Immature natural killer cell (primary cell): ENCODE measurements at places on chromosomes 12 and 14. TPM values are rescaled to one million over a fixed set of nuclear protein-coding genes. Genes with fewer than 3 reads are reported as not detected.

DNA sequence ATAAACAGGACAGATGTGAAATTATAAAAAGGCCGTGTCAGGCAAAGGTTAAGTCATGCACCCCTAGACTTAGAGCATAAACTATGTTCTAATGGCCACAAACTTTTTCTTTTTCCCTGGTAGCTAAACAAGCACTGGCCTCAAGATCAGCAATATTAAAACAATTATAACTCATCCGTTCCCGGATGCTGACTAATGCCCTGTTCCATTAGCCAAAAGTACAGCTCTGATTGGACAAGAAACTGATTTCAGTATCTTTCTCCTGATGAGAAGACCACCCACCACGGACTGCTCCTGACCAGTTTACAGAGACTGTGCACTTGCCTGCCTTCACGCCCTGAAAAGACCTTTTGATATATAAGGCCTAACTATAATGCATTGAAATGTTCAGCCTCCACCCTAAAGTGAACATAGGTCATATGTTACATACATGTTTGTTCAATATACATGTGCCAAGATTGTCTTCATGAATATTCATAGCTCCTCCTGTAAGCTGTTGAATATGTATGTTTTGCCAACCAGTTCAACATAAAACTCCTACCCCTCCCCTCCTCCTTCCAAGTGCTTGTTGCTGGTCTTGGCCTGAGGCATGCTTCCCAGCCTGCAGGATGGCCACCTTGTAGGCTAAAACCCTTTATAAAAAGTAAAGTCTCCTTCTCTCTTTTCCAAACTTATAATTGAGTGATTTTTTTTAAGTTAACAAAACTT, 162.0 kb downstream of the IPO8 start:
- no peaks in the 10 kb centered on the region for H3K36me3 ChIP-seq
- no peaks in the 10 kb centered on the region for H3K4me1 ChIP-seq

DNA sequence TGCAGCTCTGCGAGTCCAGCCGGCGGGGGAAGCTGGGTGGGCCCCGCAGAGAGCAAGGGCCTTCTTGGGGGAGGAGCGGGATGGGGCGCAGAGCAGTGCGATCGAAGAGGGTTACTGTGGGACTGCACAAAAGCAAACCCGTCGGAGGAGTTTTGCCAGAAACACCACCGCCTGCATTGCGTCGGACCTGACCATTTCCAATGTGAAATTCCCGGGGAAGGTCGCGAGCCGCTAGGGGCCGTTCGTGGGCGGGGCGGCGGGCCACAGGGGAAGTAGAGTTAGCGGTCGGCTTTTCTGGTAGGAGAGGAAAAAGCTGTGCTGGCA, 333 bp upstream of the KCNA1 start:
- H3K27me3 ChIP-seq, result peaks cover 13% of the 10 kb centered on the region
- DNase-seq, result no peak
- peaks cover 7% of the 10 kb centered on the region for H3K36me3 ChIP-seq
- no peak overlapping the region for H3K27ac ChIP-seq

DNA sequence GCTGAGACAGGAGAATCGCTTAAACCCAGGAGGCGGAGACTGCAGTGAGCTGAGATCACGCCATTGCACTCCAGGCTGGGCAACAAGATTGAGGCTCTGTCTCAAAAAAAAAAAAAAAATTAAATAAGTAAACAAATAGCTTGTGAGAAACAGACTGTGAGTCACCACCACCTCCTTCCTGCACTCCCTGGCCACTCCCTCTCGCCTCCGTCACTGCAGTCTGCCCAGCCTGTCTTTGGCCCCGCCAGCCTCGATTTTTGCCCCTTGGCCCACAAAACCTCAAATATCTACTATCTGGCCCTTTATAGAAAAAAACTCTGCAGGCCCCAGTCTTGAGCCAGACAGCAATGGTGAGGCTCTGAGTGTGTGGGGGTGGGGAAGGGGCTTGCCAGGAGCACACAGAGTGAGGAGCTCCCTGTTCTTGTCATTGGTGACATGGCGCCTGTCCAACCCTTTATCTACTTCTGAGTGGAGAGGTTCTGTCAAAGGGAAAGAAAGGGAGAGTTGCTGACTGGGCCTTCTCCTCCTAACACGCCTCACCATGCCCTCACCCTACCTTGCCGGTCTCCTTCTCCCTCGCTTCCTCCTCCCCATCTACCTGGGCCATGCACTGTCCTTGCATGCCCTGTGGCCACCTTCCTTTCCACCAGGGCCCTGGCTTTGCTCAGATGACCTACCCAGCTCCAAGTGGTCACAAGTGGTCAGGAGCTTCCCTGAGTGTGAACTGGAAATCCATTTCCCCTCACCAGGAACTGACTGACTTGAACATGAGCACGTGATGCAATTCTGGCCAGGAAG, 22.1 kb downstream of the LGMN start:
- H3K27ac ChIP-seq, result peak overlapping the region; percentile 86
- H3K4me1 ChIP-seq, result peaks cover 15% of the 10 kb centered on the region
- no peaks in the 10 kb centered on the region for H3K36me3 ChIP-seq
- peak; percentile 76 for DNase-seq
- peaks cover 11% of the 10 kb centered on the region for H3K27me3 ChIP-seq

DNA sequence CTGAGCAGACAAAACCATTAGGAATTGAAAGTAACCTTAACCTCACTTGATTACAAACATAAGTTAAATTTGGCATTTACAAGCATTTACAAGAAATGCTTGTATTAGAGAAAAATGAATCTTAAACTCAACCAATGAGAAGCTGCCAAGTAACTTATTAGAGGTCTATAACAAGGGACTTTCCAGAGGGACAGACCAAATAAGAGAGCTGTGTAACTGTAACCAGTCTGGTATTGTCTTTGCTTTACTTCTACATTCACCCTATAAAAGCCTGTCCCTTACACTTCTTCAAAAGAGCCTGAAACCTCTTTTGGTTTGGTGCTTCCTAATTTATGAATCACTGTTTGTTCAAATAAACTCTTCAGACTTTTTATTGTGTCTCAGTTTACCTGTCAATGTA, 450.0 kb upstream of the FAR2 start:
- no peak overlapping the region for H3K4me3 ChIP-seq
- DNase-seq, result no peak
- H3K4me1 ChIP-seq, result no peaks in the 10 kb centered on the region
- H3K27ac ChIP-seq, result no peak overlapping the region
- H3K36me3 ChIP-seq, result no peaks in the 10 kb centered on the region

DNA sequence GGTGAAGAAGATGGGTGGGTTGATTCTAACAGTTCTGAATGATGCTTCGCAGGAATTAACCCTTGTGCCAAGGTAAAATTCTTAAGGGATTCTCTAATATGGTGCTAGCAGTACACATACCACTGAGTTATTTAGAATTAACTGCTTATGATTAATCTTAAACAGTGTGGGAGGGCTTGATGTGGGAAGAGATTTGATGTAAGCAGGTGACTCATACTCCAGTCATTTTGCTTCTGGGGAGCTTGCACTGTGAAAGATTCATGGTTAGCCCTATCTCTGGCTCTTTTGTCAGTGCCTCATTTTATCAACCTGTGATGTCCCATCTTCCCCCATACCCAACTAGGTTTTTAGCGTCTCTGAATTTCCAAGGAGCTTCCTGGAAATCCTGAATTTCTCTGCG, 83.8 kb downstream of the NRXN3 start:
- H3K4me1 ChIP-seq, result peaks cover 13% of the 10 kb centered on the region
- peaks cover 12% of the 10 kb centered on the region for H3K27me3 ChIP-seq
- no peak for DNase-seq
- H3K36me3 ChIP-seq, result no peaks in the 10 kb centered on the region

- H3K27me3 ChIP-seq, result peaks cover 4% of the 10 kb centered on the region
- H3K27ac ChIP-seq, result no peak overlapping the region
- H3K4me1 ChIP-seq, result no peaks in the 10 kb centered on the region
- H3K4me3 ChIP-seq, result no peak overlapping the region
- H3K36me3 ChIP-seq, result no peaks in the 10 kb centered on the region
- DNase-seq, result no peak
Measured at GRCh38 chr12:130972586-130972950, 18.9 kb downstream of the ADGRD1 start.

- no peaks in the 10 kb centered on the region for H3K36me3 ChIP-seq
- H3K4me1 ChIP-seq, result no peaks in the 10 kb centered on the region
- H3K27ac ChIP-seq, result no peak overlapping the region
- no peak overlapping the region for H3K4me3 ChIP-seq
- H3K27me3 ChIP-seq, result no peaks in the 10 kb centered on the region
Measured at GRCh38 chr12:26847431-26847830, 14.4 kb upstream of the ITPR2 start.

- DNase-seq, result no peak
- H3K27ac ChIP-seq, result no peak overlapping the region
- peaks cover 7% of the 10 kb centered on the region for H3K27me3 ChIP-seq
- H3K36me3 ChIP-seq, result no peaks in the 10 kb centered on the region
- H3K4me3 ChIP-seq, result no peak overlapping the region
- H3K4me1 ChIP-seq, result no peaks in the 10 kb centered on the region
Measured at GRCh38 chr12:5718073-5718472, 227.0 kb downstream of the ANO2 start.

- no peaks in the 10 kb centered on the region for H3K4me1 ChIP-seq
Measured at GRCh38 chr12:103827911-103828391, 13.1 kb downstream of the NT5DC3 start.

DNA sequence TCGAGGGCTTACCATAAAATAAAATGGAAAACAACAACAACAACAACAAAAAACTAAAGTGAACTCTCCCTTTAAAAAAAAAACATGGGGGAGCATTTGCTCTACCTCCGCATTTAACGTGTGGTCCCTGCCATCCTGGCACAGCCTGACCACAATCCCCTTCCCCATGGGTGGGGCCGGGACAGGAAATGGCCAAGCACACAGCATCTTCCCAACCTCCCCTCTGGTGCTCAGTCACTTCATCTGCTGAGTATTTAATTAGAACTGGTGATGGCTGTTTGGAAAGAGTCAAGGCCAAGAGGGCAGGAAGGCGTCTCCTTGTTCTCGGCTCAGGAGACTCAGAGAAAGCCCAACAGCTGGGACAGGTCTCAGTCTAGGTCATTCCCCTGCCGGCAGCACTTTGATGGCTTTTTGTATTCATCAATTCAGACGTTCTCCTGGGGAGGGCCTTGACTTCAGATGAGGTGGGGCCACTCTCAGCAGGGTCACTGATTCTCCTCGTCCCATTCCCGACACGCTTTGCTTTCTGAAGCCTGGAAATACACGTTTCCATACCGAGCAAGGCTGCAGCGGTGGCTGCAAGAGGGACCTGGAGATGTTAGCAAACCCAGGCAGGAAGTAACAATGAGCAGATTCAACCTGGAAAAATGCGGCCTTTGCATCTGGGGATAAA, 44.4 kb downstream of the ANO2 start:
- H3K36me3 ChIP-seq, result no peaks in the 10 kb centered on the region
- no peak for DNase-seq
- no peaks in the 10 kb centered on the region for H3K4me1 ChIP-seq
- H3K27ac ChIP-seq, result no peak overlapping the region
- no peak overlapping the region for H3K4me3 ChIP-seq

DNA sequence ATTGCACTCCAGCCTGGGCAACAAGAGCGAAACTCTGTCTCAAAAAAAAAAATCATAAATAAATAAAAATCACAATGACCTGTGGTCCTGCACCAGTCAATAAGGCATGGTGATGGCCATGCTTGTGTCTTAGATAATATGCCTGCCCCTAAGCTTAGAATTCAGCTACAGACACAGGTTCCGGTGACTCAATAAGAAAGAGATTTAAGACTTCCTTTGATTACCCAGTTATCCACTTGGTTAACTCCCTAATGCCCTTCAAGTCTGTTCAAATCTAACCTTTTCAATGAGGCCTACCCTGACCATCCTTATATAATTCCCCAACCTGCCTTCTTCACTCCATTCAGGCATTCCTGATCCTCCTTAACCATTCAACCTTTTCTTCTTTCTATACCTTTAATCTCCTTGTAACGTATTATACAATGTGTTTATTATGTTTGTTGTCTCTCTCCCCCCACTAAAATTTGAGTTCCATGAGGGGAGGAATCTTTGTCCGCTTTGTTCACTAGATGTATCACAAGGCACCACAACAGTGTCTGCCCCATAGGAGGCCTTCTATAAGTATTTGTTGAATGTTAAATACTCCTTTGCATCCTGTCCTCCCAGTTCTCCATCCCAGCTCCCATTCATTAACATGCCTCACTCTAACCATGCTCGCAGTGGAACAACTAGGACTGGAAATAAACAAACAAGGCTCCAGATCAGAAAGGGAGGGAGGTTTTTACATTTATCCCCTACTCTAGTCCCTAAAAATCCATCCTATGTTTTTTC, 8.9 kb downstream of the MAP4K5 start:
- peaks cover 60% of the 10 kb centered on the region for H3K4me1 ChIP-seq
- no peaks in the 10 kb centered on the region for H3K27me3 ChIP-seq
- peak overlapping the region; percentile 70 for H3K27ac ChIP-seq
- DNase-seq, result no peak
- H3K4me3 ChIP-seq, result peak overlapping the region; percentile 46

DNA sequence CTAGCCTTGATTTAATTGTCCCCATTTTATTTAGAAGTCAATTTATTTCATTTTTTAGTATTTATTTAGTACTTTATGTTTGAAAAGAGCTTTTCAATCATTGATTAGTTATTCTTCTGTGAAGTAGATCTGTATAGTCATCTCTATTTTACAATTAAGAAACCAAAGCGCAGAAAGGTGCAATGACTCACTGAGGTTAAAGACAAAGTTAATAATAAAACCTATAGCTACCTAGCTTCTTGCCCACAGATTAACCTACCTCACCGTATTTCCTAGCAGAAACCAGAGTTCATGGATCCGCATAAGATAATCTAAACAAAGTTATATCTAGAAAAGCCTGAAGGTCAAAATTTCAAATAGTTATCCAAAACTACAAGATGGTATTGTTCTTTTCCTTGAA, 176.4 kb downstream of the GRIN2B start:
- no peaks in the 10 kb centered on the region for H3K27me3 ChIP-seq
- DNase-seq, result no peak
- no peaks in the 10 kb centered on the region for H3K4me1 ChIP-seq
- no peak overlapping the region for H3K27ac ChIP-seq
- no peaks in the 10 kb centered on the region for H3K36me3 ChIP-seq

GRCh38 chr12:4074129-4074528, 199.4 kb upstream of the CCND2 start:
- no peaks in the 10 kb centered on the region for H3K36me3 ChIP-seq
- H3K27ac ChIP-seq, result no peak overlapping the region
- no peak for DNase-seq
- H3K4me1 ChIP-seq, result no peaks in the 10 kb centered on the region

DNA sequence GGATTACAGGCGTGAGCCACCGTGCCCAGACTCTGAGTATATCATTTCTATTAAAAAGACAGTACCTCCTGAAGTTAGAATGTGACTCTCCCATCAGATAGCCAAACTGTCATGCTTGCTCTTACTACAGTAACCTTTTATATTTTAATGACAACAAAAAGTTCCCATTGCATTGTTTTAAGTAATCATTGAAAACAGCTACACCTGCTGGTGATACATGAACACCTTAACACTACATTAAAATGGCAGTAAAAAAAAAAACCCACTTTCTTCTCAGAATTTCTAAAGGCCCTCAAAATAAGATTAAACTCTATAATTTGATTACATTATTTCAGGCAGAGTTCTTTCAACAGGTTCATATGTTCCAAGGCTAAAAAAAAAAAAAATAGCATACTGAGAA, 76.7 kb downstream of the SH2B3 start:
- H3K36me3 ChIP-seq, result peaks cover 25% of the 10 kb centered on the region
- no peaks in the 10 kb centered on the region for H3K4me1 ChIP-seq
- no peak for DNase-seq

- no peak overlapping the region for H3K27ac ChIP-seq
- no peak overlapping the region for H3K4me3 ChIP-seq
- DNase-seq, result no peak
- H3K36me3 ChIP-seq, result peaks cover 46% of the 10 kb centered on the region
- H3K27me3 ChIP-seq, result peaks cover 1% of the 10 kb centered on the region
Measured at GRCh38 chr14:75783184-75783583, 122.1 kb downstream of the TTLL5 start.

ALKBH1 gene
- polyA plus RNA-seq, result 4.3 TPM

IRF2BPL gene
- 3.5 TPM for polyA plus RNA-seq

ASB2 gene
- 1.4 TPM for polyA plus RNA-seq

GLT8D2 gene
- not detected for polyA plus RNA-seq

IFNG-AS1 gene
- polyA plus RNA-seq, result 2.2 TPM

HPD gene
- not detected for polyA plus RNA-seq

LUM gene
- polyA plus RNA-seq, result not detected

DCN gene
- polyA plus RNA-seq, result not detected
